ENCODE measurements at places on chromosomes 7 and 10. TPM values are rescaled to one million over a fixed set of nuclear protein-coding genes. Genes with fewer than 3 reads are reported as not detected.

ELFN1 gene
- total RNA-seq = 0.69 TPM

DNA sequence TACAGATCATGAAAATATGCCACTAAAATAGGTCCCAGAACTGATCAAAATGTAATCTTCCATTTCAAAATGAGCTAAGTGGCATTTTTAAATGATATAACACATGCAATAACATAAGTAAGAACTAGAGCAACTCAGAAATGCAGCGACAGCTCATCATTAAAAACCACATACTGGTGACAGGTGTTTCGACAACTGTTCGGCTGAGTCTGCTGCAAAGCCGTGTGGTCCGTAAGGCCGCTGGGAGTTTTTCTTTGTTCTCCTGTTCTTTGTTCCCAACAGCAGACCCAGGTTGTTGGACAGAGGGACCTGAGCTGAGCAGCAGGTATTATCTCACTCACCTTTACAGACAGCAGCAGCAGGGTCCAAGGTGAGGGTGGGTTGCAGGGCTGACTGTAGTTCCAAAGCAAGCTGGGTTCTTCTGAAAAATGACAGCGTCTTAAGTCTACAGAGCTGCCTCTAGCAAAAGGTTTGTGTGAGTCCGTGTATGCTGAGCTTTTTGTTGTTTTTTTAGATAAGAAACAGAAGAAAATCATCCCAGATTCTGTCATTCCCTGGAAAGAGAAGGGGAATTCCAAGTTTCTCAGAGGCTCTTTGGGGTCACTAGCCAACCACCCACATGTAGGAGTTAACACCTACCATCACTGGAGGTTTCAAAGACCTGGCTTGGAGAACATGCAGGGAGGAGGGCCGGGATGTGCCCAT lies 45.4 kb upstream of the MACROH2A2 start:
- no peak for DNase-seq

- DNase-seq = no peak
Measured at GRCh38 chr10:11861341-11861740, 38.2 kb downstream of the PROSER2 start.

C10orf53 gene
- not detected for total RNA-seq

DNA sequence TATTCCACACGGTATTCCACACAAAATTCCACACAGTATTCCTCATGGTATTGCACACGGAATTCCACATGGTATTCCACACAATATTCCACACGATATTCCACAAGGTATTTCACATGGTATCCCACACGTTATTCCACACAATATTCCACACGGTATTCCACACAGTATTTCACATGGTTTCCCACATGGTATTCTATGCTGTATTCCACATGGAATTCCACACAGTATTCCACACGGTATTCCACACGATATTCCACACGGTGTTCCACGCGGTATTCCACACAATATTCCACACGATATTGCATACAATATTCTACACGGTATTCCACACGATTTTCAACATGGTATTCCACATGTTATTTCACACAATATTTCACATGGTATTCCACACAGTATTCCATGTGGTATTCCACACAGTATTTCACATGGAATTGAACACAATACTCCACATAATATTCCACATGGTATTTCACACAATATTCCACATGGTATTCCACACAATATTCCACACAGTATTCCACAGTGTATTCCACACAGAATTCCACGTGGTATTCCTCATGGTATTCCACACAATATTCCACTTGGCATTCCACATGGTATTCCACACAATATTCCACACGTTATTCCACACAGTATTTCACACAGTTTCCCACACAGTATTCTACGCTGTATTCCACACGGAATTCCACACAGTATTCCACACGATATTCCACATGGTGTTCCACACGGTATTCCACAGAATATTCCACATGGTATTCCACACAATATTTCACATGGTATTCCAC lies 136.0 kb upstream of the CHST15 start:
- DNase-seq = no peak

FAM237B gene
- total RNA-seq = not detected

GRCh38 chr7:28919510-28919909 lies 38.6 kb downstream of the TRIL start:
- DNase-seq = no peak

- no peak for DNase-seq
Measured at GRCh38 chr7:98515201-98515600, 101.9 kb upstream of the NPTX2 start.

ATG9B gene
- total RNA-seq = not detected

- no peak for DNase-seq
Measured at GRCh38 chr7:101631224-101631714, 2.2 kb upstream of the MYL10 start.

- no peak for DNase-seq
Measured at GRCh38 chr7:16268821-16269768, 152.2 kb downstream of the CRPPA start.
